Tibial nerve (tissue), 4 donors: ENCODE measurements at places on chromosomes 13 and 19. TPM values are rescaled to one million over a fixed set of nuclear protein-coding genes. Genes with fewer than 3 reads are reported as not detected.
A peak's percentile ranks its signal among the peaks of the same experiment; 100 is the strongest.

- no peak for DNase-seq
- no peak overlapping the region for H3K4me3 ChIP-seq
- H3K4me1 ChIP-seq, result no peaks in the 10 kb centered on the region
- no peaks in the 10 kb centered on the region for H3K36me3 ChIP-seq
Measured at GRCh38 chr19:8324186-8325050, 3.1 kb downstream of the RPS28 start.

DNA sequence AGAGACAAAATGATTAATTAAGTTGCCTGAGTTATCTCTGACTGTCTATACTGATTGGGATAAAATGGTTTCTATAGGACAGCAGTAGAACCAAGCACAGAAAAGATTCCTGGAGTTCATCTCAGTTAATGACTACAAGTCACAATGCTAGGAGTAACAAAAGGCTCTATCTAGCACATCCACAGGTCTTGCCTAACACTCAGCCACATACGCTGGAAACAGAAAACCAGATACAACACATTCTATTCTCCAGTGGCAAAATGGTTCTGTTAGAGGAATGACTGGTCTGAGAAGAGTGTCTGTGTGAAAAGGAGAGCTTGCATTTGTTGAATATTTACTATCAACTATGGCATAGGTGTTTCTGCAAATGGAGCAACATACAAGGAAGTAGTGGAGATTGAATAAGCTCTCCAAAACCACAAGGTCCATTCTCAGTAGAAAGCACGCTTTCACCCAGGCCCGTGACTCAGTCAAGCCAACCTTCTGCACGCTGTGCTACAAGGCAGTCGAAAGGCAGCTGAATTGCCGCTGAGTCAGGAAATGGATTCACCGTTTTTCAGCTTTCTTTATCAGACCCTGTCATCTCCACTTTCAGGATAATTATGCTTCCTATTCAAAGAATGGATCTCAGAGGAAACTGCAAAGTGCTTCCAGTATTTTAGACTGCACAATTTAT lies 761.5 kb downstream of the EFNB2 start:
- H3K4me3 ChIP-seq, result no peak overlapping the region
- H3K27me3 ChIP-seq, result no peaks in the 10 kb centered on the region
- H3K36me3 ChIP-seq, result no peaks in the 10 kb centered on the region
- DNase-seq, result no peak

DNA sequence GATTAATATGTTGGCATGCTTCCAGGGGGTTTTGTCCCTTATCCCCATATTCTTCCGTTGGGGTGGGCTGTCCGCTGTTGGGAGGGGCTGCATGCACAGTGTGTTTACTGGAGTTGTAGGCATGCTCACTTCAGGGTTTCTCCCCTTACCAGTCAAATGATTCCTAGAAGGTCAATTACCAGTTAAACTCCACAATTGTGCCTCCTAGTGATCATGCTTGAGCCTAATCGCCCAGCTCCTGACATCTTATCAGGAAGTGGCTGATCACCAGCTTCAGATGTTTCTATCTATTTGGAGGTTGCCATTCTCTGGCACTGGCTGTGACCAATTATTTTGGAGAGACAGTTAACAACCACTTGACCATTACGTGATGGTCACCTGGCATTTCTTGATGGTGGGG lies 1090.0 kb downstream of the SLITRK5 start:
- H3K4me3 ChIP-seq, result no peak overlapping the region
- no peaks in the 10 kb centered on the region for H3K36me3 ChIP-seq
- H3K4me1 ChIP-seq, result no peaks in the 10 kb centered on the region
- no peak for DNase-seq

DNA sequence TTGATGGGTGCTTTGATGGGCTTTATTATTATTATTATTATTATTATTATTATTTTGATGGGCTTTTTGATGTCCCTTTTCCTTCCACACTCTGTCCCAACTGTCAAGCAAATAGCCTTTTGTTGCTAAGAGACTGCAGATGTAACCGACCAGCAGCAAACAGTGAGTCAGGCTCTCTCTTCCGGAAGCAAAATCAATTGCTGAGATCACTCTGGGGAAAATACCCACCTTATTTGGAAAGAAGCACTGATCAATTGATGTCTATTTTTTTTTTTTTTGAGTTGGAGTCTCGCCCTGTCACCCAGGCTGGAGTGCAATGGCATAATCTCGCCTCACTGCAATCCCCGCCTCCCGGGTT lies 2.9 kb downstream of the LDLR start:
- H3K27ac ChIP-seq, result peak overlapping the region; percentile 97
- no peaks in the 10 kb centered on the region for H3K27me3 ChIP-seq
- no peak overlapping the region for H3K4me3 ChIP-seq
- H3K36me3 ChIP-seq, result no peaks in the 10 kb centered on the region

GRCh38 chr13:48231080-48231479 lies 1.9 kb upstream of the ITM2B start:
- H3K27me3 ChIP-seq, result no peaks in the 10 kb centered on the region
- H3K4me3 ChIP-seq, result no peak overlapping the region
- peaks cover 16% of the 10 kb centered on the region for H3K4me1 ChIP-seq
- peak overlapping the region; percentile 96 for H3K27ac ChIP-seq
- H3K36me3 ChIP-seq, result no peaks in the 10 kb centered on the region

- H3K4me3 ChIP-seq, result no peak overlapping the region
- no peak overlapping the region for H3K27ac ChIP-seq
- no peaks in the 10 kb centered on the region for H3K36me3 ChIP-seq
- no peak for DNase-seq
- no peaks in the 10 kb centered on the region for H3K27me3 ChIP-seq
Measured at GRCh38 chr13:73388586-73388985, 329.8 kb downstream of the KLF5 start.

DNA sequence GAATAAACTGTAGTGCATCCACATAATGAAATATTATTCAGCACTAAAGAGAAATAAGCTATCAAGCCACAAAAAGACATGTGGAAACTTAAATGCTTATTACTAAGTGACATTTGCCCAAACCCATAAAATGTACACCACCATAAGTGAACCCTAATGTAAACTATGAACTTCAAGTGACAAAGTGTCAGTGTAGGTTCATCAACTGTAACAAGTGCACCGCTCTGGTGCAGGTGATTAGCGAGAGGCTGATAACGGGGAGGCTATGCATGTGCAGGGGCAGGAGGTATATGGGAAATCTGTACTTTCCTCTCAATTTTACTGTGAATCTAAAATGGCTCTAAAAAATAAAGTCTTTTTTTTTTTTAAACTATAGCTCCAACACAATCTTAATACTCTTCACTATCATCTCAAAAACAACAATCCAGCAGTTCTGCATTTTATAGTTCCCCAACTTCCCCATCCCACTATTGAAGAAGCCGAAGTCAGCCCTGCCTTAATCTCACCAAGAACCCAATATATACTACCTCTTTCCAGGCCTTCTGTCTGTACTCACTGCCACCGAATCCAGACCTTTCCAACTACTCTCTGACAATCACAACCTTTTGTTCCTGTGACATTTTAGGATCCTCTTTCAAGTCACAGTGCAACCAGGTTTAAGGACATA lies 22.6 kb downstream of the ELF1 start:
- H3K4me1 ChIP-seq, result no peaks in the 10 kb centered on the region
- H3K36me3 ChIP-seq, result no peaks in the 10 kb centered on the region
- no peak overlapping the region for H3K4me3 ChIP-seq
- no peak for DNase-seq
- no peak overlapping the region for H3K27ac ChIP-seq

- H3K36me3 ChIP-seq, result no peaks in the 10 kb centered on the region
- no peaks in the 10 kb centered on the region for H3K27me3 ChIP-seq
- H3K27ac ChIP-seq, result no peak overlapping the region
Measured at GRCh38 chr19:54390942-54391577, 24.2 kb upstream of the TTYH1 start.

GRCh38 chr13:24187185-24187584 lies 26.7 kb downstream of the SPATA13 start:
- H3K4me1 ChIP-seq, result no peaks in the 10 kb centered on the region
- H3K4me3 ChIP-seq, result no peak overlapping the region
- H3K27ac ChIP-seq, result no peak overlapping the region
- no peaks in the 10 kb centered on the region for H3K27me3 ChIP-seq

DNA sequence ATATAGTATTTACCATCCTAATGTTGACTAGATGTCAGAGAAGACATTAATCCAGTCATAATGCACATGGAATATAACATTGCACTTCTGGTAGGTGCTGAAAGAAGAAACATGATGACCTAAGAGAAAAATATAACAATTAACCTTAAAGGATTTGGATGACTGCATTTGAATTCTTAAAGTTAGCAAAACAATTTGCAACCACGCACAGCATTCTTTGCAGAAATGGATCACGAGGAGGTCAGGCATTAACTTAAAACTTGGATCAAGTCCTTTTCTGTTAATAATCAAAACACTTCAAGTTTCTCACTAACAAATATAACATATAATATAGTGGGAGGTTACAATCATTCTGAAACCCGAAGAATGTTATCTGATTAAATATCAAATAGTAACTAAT lies 525.0 kb upstream of the SLITRK6 start:
- no peak overlapping the region for H3K4me3 ChIP-seq
- H3K36me3 ChIP-seq, result no peaks in the 10 kb centered on the region
- no peaks in the 10 kb centered on the region for H3K27me3 ChIP-seq
- no peak overlapping the region for H3K27ac ChIP-seq

DNA sequence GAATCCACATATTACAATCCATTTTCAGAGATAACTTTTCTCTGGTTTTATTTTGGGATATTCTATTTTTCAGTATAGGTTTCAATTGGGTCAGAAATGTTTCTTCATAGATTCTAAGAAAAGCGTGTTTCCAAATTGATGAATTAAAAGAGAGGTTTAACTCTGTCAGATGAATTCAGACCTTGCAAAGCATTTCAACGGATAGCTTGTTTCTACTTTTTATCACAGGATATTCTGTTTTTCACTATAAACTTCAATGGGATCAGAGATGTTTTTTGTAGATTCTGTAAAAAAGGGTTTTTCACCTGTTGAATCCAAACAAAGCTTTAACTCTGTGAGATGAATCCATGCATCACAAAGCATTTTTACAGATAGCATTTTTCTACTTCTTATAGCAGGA lies 1498.1 kb downstream of the UQCRFS1 start:
- H3K27ac ChIP-seq, result no peak overlapping the region
- H3K36me3 ChIP-seq, result no peaks in the 10 kb centered on the region
- H3K4me1 ChIP-seq, result no peaks in the 10 kb centered on the region
- H3K27me3 ChIP-seq, result no peaks in the 10 kb centered on the region
- DNase-seq, result no peak
- no peak overlapping the region for H3K4me3 ChIP-seq

GRCh38 chr19:3094601-3095440 lies 659 bp downstream of the GNA11 start:
- peaks cover 43% of the 10 kb centered on the region for H3K4me1 ChIP-seq
- peak overlapping the region; percentile 94 for H3K4me3 ChIP-seq
- H3K36me3 ChIP-seq, result no peaks in the 10 kb centered on the region
- peak overlapping the region; percentile 87 for H3K27ac ChIP-seq

DNA sequence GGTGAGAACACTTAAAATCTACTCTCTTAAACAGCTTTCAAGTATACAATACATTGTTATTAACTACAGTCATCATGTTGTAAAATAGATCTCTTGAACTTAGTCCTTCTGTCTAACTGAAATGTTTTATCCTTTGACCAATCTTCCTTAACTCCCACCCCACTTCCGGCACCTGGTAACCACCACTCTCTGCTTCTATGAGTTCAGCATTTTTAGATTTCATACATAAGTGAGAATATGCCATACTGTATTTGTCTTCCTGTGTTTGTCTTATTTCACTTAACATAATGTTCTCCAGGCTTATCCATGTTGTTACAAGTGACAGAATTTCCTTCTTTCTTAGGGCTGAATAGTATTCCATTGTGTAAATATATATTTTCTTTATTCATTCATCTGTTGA lies 144.1 kb upstream of the TRPC4 start:
- H3K27ac ChIP-seq, result no peak overlapping the region
- no peak for DNase-seq
- H3K4me3 ChIP-seq, result no peak overlapping the region
- H3K36me3 ChIP-seq, result no peaks in the 10 kb centered on the region
- H3K4me1 ChIP-seq, result no peaks in the 10 kb centered on the region
- H3K27me3 ChIP-seq, result no peaks in the 10 kb centered on the region

DNA sequence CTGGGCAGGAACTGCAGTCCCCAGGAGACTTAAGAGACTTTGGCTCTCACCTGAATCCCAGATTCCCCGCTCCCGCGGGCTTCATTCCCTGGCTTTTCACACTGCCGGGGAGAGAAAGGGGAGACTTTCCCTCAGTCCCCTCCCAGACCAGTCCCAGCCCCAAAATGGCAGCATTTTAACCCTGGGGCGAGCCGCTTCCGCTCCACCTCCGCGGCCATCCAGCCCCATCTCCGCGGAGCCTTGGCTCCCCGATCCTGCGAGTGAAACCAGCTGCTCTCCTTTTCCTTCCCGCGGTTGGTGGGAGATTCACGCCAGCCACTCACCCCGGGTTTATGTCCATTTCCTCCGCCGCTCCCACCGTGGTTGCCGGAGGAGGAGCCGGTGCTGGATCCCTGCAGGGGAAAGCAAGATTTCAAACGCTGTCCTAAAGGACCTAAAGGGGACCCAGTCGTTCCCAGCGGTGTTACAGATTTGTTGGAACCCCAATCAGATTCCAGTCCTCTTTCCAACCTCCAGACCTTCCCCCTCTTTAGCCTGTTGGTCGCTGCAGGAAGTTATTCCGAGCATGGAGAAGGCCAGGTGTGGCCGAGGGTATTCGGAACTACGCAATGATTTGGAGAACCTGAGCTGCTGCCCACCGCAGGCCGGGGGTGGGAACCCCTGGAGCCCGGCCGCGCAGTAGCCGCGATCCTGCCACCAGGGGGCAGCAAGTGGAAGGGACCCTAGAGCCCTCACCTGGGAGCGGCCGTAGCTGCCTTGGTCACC lies 3.4 kb downstream of the DMKN start:
- peak overlapping the region; percentile 48 for H3K4me3 ChIP-seq
- peak; percentile 66 for DNase-seq
- H3K27me3 ChIP-seq, result peaks cover 77% of the 10 kb centered on the region
- peak overlapping the region; percentile 59 for H3K27ac ChIP-seq
- H3K4me1 ChIP-seq, result peaks cover 18% of the 10 kb centered on the region
- H3K36me3 ChIP-seq, result no peaks in the 10 kb centered on the region

DNA sequence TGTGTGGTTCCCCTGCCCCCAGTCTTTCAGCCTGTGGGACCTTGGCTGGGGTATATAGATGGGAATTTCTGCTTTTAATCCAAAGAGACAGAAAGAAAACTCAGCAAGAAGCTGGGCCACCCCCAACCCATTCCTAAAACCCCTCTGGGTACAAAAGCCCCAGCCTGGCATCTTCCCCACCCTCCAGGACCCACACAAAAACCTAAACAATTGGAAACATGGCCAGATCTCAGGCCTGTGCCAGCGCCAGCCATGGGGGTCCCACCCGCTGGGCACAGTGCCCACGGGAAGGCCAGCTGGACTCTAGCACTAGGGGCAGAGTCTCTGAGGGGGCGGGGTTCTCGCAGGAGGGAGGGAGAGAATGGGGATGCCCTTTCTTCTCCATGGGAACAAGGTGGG lies 8.6 kb downstream of the LYL1 start:
- H3K36me3 ChIP-seq, result no peaks in the 10 kb centered on the region
- peak overlapping the region; percentile 77 for H3K27ac ChIP-seq
- DNase-seq, result no peak
- H3K4me1 ChIP-seq, result peaks cover 98% of the 10 kb centered on the region
- no peaks in the 10 kb centered on the region for H3K27me3 ChIP-seq
- no peak overlapping the region for H3K4me3 ChIP-seq

Gene FOXA3
- total RNA-seq, result not detected

Gene ZNF100
- 5.5 TPM for total RNA-seq

Gene GZMM
- 2.5 TPM for total RNA-seq

Gene PTH2
- total RNA-seq, result not detected

Gene RNF17
- total RNA-seq, result not detected

Gene SPRED3
- 0.21 TPM for total RNA-seq

Gene EDDM13
- not detected for total RNA-seq

Gene ZNF235
- 9.8 TPM for total RNA-seq

Gene TJP3
- 0.22 TPM for total RNA-seq
